NCI-H1105 (cell line): ENCODE measurements at places on chromosomes 4 and X.

DNA sequence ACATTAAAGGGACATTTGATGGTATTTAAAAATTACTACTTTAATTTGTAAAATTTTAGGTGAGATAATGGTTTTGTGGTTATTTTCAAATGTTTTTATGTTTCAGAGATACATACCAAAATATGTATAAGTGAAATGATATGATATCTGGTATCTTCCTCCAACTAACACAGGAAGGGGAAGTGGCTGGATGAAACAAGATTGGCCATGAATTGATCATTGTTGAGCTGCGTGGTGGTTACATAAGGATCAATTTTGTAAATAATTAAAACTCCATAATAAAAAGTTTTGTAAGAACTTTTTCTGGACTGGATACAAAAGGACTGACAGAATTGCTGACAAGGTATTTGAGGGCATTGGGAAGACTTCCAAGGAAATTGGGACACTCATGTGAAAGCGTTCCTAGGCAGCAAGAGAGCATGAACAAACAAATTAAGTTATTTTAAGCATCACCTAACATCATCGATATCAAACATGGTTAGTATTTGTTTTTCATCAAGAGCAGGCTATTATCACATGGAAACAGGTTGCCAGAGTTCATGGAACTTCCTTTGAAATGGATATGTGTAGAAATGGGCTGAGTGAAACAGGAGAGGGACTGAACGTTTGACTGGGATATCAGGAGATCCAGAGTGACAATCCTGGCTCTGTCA lies 4.4 kb upstream of the PGM2 start:
- peak; percentile 31 for DNase-seq

DNA sequence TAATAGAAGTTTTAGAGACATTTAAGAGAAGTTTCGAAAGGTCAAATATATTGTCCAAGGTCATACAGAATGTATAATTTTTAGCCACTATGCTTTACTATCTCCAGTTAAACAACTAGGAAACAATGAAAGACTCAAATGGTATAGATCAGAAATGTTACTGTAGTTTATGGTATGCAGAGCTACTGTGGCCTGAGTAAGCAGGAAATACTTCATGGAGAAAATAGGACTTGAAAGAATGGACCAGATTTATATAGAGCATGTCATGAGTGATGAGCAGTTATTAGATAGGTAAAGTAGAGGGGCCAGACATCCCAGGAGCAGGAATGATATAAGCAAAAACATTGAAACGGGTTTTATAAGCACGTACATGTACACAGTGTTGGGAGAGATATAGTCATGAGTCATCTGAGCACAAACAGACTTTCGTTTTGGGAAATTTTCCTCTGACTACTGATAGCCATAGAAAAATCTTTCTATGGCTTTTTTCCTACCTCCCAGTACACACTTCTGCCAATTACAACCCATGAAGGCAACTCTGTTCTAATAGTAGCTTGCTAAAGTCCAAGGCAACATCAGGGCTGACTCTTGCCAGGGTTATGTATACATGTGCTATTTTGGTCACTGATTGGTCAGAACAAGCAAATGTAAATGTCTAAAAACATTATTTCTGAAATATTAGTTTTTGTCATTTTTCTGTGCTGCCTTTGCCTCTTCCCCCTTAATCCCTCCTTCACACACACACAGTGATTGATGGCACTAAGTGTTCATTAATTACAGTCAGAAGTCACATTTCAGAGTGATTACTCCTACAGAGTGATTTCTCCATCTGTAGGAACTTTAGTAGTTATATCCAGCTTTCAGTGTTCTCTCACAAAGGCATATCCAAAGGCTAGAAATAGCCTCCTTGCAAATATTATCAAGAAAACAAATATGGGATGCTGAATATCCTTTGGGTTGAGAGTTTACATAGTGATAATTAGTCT lies 198.7 kb downstream of the ENOX2 start:
- no peak for DNase-seq

- no peak for DNase-seq
Measured at GRCh38 chr4:159428975-159429692, 326.3 kb downstream of the RAPGEF2 start.

DNA sequence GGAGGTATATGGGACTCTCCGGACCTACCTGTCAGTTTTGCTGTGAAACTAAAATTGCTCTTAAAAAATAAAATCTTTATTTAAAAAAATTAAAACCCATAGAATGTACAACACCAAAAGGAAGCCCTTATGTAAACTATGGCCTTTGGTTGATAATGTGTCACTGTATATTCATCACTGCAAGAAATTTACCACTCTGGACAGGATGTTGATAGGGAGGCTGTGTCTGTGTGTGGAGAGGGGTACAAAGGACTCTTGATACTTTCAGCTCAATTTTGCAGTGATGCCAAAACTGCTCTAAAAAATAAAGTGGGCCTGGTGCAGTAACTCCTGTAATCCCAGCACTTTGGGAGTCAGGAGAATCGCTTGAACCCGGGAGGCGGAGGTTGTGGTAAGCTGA lies 2.9 kb upstream of the ZMYM3 start:
- no peak for DNase-seq

DNA sequence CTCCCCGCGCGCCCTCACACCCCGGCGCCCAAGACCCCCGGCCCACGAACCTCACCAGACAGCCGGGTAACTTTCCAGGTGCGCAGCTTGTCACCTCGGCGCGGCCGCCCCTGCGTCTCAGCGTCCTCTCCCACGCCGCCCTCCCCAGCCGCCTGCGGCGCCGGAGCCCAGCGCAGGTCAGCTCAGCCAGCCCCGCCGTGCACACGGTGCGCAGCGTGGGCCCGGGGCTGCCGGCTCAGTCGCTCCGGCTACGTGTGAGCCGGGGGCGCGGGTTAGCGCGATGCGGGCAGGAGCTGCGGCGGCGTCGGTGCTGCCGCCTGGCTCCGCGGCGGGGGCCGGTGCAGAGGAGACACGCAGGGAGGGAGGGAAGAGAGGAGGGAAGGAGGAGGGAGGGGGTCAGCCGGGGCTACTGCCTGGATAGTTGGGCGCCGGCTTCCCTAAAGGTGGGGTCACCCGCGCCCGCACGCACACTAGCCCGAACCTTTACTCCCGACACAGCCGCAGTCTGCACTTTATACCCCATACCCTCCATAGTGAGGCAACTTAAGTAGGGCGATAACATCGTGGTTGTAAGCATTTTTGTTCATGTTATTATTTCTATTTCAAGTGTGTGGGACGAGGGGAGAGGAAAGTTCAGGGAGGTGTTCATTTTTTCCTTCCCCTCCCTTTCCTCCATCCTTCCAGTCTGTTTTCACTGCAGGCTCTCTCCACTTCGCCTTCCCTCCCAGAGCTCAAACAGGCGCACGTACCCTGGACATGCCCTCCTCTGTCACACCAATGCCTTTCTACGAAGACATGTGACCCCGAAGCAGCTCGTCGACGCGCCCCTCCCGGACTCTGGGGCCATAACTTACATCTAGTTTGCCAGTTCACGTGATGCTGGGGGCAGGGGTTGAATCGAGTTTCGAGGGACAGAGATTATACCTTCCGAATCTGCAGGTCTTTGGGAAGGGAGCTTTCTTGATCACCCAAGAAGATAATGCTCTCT lies at the start of gene PRKG2:
Gene PRKG2, minus strand, starts transcription at position 342 of the 988 bp plus-strand sequence. CDS start 10,175 bp downstream, outside the sequence.
- DNase-seq: no peak

GRCh38 chr4:114599231-114599902 lies 760 bp downstream of the UGT8 start:
- peak; percentile 26 for DNase-seq

DNA sequence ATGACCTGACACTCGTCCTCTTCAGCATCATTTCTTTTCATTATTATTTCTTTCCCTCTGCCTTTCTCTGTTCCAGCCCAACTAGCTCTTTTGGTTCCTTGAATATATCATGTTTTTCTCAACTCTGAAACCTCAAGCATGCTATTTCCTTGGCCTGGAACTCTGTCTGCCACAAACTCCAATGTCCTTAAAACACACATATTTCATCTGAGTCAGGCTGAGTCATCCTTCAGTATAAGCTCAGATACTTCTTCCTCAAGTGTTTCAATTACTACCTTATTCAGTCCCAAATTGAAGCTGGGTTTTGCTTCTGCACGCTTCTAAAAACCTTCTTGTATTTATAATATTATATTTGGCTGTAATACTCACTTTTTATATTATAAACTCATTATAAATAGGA lies 424.2 kb downstream of the PDGFC start:
- no peak for DNase-seq

- no peak for DNase-seq
Measured at GRCh38 chr4:78939667-78940008, 400 bp upstream of the PAQR3 start.

DNA sequence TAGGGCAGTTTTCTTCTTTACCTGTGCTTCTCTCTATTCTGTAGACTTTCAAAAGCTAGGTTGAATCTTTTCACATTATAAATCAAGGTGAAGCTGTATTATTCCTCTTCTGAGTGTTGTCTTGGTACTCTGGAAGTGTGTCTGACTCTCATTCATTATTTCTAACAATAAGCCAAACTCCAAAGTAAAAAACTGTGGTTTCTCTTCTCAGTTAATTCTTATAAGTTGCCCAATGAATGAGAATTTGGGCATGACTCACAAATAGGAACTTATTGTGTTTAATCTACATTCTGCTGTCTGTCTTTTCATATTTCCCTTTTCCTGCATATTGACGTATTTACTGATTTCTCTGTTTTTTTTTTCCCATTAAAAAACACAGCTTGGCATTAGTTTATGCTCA lies 714.5 kb downstream of the CCSER1 start:
- no peak for DNase-seq

GRCh38 chr4:87321888-87322287 lies 794 bp downstream of the HSD17B13 start:
- no peak for DNase-seq

DNA sequence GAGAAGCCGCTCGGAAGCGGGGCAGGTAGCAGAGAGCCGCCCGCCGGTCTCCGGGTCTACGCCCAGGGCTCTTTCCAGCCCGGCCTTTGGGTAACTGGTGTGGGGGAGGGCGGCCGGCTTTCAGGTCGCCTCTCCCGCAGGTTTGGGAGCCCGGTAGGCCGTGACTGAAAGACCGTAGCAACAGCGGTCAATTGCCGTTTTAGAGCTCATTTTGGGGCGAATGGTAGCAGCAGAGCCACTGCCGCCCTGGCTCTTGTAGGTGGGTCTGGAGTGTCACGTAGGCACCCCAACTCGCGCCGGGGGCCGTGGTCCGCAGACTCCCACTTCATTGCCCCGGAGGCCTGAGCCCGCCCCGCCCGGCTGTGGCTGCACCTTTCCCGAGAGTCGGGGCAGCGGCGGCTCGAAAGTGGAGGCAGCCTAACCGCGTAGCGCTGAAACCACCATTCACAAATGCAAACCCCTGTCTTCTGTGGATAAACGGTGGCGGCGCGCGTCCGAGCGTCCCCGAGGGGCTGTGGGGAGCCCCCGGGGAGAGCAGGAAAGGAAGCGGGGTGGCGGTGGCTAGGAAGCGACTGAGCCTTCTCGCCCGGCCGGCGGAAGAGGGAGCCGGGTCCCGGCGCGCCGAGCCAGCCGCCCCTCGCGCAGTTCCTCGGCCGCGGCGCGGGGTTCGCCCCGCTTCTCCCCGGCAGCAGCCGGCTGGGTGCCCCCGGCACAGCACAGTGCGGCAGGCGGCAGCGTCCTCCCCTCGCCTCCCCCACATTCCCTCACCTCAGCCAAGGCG lies 2185.1 kb upstream of the TENM3 start:
- peak; percentile 19 for DNase-seq

- DNase-seq: no peak
Measured at GRCh38 chrX:45788941-45789348, 588.3 kb upstream of the DIPK2B start.

- DNase-seq: no peak
Measured at GRCh38 chr4:3822230-3822947, 56.2 kb downstream of the ADRA2C start.

GRCh38 chrX:86370927-86371326 lies 222.7 kb downstream of the DACH2 start:
- no peak for DNase-seq

DNA sequence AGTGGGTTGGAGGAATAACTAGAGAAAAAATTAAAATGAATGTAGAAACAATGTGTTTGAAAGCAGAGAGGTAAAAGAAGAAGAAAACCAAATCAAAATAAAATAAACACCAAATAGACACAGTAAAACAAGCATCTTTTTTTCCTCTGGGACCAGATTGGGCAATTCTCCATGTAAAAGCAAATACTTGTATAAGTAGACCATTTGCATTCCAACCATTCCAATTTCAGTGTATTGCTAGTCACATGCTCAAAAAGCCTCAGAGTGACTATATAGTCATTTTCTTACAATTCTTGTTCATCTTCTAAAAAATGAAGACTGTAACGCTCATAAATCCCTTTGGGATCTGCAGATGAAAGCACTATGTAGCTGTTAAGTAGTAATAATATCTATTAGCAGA lies 969.5 kb downstream of the PCDH18 start:
- no peak for DNase-seq

DNA sequence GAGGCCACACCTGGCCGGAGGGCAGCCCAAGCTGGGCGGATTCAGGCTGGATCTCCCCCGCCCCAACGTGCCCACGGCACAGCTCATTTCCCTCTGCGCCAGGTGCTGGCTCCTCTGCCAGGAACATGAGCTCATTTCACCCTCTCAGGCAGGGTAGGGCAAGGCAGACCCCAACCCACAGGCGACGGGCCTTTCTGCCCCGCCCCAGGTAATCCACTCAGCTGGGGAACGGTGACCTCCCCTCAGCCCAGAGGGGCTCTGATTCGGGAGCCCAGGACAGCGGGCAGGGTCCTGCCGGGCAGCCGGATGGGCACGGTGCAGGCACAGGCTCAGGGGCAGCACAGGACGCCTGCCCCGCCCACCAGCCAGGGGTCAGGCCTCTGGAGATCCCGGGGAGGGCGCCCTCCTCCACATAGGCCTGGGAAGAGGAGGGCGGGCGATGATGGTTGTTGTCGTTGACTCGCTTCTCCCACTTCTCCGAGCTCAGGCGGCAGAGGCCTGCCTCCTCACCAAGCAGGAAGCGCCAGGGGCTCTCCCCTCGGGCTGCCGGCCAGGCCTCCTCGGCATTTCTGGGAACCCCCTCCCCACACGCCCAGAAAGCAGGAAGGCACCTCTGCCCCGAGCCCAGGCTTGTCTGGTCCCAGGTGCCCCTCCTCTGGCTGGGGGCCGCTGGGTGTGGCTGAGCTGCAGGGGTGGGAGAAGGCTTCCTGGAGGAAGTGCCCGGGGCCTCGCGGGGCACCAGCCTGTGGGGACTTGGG lies 31.1 kb downstream of the TACC3 start:
- no peak for DNase-seq
